Renal cortical epithelial cell (primary cell): ENCODE measurements at places on chromosomes 4 and X. TPM values are rescaled to one million over a fixed set of nuclear protein-coding genes. Genes with fewer than 3 reads are reported as not detected.

DNA sequence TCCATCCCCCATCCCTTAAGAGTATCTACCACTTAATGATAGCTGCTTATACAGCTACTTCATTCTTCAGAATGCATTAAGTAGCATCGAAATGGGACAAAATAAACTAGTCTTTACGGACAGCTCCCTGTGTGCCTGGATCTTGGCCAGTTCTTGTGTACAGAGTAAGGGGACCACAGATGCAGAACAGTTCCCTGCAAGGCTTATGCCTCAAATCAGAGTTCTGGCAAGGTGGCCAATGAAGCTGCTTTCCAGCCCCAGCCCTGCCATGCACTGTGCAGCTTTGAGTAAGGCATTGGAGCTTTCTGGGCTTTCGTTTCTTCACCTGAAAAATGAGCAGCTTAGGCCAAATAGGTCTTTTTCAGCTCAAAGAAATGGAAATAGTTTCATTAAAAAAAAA is 14.2 kb downstream of the CLNK start:
- no peak for DNase-seq

DNA sequence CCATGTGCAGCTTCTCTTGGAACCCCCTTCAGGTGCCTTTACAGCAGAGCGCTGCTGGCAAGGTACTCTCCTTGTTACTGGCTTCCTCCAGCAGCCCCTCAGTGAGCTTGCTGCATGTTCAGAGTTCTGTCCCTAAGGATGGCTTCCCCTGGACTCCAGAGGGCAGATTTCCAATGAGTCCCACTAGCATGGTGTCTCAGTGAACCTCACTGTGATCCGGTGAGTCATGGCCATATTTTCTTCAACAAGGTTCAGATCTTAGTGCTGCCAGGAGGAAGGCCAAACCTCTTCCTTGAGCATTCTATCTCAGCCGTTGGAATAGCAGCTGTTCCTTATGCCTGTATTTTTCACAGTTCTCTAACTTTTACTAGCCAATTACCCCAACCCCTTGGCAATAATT is 98.8 kb downstream of the CASK start:
- DNase-seq: peak; percentile 46

DNA sequence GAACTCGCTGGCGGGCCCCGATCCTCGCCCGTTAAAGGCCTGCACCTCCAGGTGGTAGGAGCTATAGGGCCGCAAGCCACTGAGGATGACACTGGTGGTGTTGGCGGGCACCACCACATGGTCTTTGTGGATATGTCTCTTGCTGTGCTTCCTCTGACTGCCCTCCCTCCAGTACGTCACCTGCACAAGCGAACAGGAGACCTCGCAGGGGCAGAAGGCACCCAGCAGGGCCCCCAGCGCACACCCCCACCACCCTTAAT is 20.7 kb downstream of the L1CAM start:
- no peak for DNase-seq

DNA sequence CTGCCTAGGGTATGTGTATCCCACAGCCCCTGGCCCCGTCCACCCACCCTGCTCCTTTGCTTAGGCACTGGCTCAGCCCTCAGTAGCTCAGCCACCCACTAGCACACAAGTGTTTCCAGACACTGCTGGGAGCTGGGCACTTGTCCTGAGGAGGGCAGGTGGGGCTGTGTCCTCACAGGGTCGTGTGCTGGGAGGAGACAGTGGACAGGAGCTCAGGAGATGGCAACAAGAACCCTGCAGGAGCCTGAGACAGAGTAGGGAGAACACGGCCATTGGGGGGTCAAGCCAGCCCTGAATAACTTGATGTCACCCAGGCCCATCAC is 5.5 kb upstream of the CPLX1 start:
- no peak for DNase-seq

Gene ZFP92
- 0.35 and 4.6 TPM in 2 replicates for total RNA-seq

Gene YY2
- 0.69 and 5.4 TPM in 2 replicates for total RNA-seq

Gene SSX2
- total RNA-seq: not detected in 2 replicates

Gene ADRA2C
- 0.87 and 1.8 TPM in 2 replicates for total RNA-seq

Gene SYP
- 0.10 and 0.52 TPM in 2 replicates for total RNA-seq

Gene TMPRSS11D
- total RNA-seq: not detected in 2 replicates

Gene CTAG1B
- not detected in 2 replicates for total RNA-seq

Gene TASL
- not detected in 2 replicates for total RNA-seq

Gene FAM120C
- 2.1 and 10.3 TPM in 2 replicates for total RNA-seq
